ENCODE measurements at places on chromosomes 2 and 18. TPM values are rescaled to one million over a fixed set of nuclear protein-coding genes. Genes with fewer than 3 reads are reported as not detected.
A peak's percentile ranks its signal among the peaks of the same experiment; 100 is the strongest.

The FBLN7 gene
- total RNA-seq, result 8.1 TPM

- no peak for DNase-seq
Observed at GRCh38 chr2:88658881-88659537, 31.7 kb upstream of the EIF2AK3 start.

The MSH6 gene
- 39.6 TPM for total RNA-seq

DNA sequence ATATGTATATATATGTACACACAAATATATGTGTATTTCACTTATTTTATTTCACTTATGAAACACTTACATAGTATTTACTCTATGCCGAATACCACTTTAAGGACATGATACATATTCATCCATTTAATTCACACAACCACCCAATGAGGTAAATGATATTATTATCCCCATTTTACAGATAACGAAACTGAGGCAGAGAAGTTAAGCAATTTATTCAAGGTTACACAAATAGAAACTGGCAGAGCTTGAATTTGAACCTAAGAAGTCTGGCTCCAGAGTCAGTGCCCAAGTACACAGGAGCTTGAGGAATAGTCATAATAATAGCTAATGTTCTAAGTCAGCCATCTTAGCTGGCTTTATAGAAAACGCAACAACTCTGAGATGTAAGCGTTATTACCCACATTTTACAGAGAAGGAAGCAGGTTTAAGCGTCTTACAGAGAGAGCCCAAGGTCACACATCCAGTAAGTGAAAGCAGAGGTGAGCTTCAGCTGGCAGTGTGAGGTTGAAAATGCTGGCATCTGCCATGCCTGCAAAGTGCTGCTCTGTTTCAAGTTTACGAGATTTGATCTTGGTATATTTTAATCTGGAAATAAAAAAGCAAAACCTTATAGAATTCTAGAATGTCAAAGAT lies 326.9 kb downstream of the LPIN1 start:
- DNase-seq, result no peak

DNA sequence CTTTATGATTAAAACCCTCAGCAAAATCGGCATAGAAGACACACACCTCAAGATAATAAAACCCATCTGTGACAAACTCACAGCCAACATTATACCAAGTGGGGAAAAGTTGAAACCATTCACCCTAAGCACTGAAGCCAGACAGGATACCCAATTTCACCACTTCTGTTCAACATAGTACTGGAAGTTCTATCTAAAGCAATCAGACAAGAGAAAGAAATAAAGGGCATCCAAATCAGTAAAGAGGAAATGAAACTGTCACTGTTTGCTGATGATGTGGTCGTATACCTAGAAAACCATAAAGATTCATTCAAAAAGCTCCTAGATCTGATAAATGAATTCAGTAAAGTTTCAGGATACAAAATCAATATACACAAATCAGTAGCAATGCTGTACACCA lies 16.4 kb upstream of the RPRD1A start:
- no peak for DNase-seq

DNA sequence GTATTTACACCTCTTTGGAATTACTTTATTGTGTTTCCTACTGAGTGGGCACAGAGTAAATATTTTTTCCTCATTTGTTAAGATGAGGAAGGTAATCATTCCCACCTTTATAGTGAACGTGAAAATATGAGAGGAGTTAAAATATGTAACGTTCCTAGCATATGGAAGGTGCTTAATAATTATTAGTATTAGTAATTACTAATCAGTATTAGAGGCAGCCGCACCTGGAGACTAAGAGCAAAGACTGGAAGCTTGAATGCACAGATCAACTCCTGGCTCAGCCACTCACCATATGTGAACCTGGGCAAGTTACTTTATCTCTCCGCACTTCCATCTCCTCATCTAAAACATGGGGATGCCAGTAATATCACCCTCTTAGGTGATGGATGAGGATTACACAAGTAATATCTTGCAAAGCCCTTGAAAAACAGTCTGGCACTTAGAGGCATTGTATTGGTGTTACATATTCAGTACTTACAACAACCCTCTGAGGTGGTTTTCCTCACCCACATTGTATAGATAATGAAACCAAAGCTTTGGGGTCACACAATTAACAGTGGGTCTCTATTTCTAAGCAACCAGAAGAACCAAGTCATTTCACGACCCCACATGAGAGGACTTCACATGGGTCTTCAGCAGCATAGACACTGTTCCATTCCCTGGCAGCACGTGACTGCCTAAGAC lies 100.3 kb upstream of the KCTD1 start:
- DNase-seq, result no peak

The ESPNL gene
- total RNA-seq, result not detected

GRCh38 chr2:149782572-149782971 lies 195.0 kb upstream of the MMADHC start:
- DNase-seq, result no peak

The HOXD13 gene
- total RNA-seq, result not detected

The TNFAIP6 gene
- total RNA-seq, result 5.3 TPM

DNA sequence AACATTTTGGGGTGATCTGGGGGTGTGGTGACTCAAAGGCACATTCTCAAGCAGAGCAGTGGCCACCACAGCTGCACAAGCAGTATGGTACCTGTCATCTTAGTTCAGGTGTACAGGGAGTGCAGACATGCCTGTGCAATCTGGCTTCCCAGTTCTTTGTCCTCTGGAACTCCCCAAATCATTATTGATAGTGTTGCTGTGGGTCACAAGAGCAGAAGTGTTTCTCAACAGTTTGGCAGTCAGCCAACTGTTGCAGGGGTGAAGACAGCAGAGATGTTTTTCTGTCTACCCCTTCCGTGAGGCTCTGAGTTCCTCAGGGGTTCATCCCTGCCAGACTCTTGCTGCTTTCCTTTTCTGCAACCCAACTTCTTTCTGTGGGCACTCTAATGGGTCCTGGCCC lies 206.5 kb upstream of the ZSWIM2 start:
- no peak for DNase-seq

DNA sequence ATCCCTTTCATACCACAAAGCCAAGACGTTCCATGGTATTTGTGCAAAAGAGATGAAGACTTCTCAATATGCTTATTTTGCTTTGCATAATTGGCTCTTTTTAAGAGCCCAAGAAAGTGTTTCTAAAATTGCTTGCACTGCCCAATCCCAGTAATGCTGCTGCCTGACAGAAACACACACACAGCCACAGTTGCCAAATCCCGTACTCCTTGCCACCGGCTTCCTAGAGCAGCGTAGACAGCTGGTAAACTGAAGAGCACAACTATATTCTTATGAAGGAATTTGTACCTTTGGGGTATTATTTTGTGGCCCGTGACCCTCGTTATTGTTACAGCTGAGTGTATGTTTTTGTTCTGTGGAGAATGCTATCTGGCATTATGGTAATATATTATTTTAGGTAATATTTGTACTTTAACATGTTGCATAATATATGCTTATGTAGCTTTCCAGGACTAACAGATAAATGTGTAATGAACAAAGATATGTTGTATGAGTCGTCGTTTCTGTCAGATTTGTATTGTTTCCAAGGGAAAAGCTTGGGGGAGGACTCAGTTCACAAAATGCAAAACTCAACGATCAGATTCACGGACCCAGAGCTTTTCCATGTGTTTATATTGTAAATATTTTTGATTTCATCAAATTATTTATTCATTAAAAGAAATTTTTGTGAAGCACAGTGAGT lies 202.9 kb upstream of the RAB12 start:
- DNase-seq, result no peak

DNA sequence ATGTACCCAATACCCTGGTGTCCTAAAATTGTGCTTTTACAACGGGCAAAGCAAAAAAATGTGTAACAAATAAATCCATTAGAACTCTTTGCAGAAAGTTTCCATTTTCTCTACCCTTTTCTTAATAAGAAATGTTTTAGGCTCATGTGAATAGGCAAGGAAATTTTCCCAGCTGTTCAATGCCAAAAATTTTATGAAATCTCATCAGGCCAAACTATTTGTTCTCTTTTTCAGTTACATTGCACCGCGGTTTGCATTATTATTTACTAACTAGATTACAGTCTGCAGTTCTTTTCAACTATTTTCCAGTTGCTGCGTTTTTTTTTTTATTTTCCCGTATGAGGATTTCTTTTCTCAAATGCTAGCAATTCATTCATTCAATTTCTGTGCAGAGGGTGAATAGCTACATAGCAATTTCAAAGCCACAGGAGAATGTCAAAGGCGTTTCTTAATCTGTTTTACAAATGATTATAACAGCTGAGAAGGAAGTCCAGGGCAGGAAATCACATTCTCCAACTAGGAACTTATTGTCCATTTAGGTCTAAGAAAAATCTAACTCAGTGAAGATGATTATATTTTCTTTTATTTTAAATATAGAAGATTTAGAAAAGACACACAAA lies 367.5 kb upstream of the MMADHC start:
- no peak for DNase-seq

The SGPP2 gene
- total RNA-seq, result 7.5 TPM

The G6PC2 gene
- not detected for total RNA-seq

The RAB3GAP1 gene
- total RNA-seq, result 14.0 TPM

DNA sequence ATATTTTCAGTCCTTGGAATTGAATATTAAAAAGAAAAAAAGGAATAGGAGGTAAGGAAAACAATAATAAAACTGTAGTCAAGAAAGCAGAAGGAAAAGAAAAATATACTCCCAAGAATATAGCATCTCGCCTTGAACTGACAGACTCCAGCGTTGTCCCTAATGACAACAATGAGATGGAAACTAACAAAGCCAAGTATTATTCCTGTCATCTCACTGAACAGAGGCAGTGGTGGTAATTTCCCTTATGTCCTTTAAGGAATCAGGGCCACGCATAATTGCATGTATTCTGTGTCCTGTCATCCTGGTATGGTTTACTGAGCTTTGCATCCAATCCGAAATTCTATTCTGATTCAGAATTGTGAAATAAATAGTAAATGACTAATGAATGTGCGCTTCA lies 158.9 kb downstream of the LRRTM4 start:
- DNase-seq, result no peak

GRCh38 chr2:98530114-98530513 lies 78.2 kb downstream of the COA5 start:
- no peak for DNase-seq

DNA sequence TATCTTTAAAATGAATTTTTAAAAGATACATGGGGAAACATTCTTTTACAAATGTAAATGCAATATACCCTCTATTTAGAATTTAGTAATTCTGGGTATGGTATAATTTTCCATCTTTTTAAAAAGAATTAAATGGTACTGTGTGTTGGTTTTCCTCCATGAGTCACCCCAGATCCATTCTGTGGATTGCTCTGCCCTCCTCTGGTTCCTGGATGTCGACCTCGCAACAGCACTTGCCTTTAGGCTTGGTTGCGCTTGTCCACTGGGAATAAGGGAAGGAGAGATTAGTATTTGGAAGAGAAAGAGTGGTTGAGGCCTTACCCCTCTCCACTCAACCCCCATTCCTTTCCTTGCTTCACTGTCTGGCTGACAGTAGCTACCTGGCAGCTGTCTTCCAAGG lies 90.4 kb downstream of the FTCDNL1 start:
- DNase-seq, result no peak

The RALB gene
- 116 TPM for total RNA-seq

The ABCG8 gene
- not detected for total RNA-seq

The SULT1C2 gene
- 42.8 TPM for total RNA-seq

GRCh38 chr2:74843433-74843832 lies 9.5 kb downstream of the HK2 start:
- peak; percentile 30 for DNase-seq

DNA sequence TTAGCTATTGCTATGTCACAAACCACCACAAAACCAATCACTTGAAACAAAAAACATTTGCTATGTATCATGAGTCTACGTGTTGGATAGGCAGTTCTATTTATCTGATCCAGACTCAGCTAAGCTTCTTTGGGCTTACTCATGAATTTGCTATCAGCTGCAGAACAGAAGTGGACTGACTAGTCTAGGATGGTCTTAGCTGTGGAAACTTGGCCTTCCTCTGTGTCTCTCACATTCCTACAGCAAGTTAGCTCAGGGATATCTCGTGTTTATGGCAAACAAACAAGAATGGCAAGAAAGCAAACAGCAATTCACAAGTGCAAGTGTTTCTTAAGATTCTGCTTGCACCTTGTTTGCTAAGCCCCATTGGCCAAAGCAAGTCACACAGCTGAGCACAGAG lies 288.0 kb upstream of the TNP1 start:
- no peak for DNase-seq

GRCh38 chr2:106886916-106887758 lies 1.2 kb upstream of the ST6GAL2 start:
- DNase-seq, result peak; percentile 48
